Activated T-cell treated with anti-CD3 and anti-CD28 coated beads, Interleukin-2, amount 50 U/mL, for 24 hours (primary cell): ENCODE measurements at places on chromosomes 6 and 20.

DNA sequence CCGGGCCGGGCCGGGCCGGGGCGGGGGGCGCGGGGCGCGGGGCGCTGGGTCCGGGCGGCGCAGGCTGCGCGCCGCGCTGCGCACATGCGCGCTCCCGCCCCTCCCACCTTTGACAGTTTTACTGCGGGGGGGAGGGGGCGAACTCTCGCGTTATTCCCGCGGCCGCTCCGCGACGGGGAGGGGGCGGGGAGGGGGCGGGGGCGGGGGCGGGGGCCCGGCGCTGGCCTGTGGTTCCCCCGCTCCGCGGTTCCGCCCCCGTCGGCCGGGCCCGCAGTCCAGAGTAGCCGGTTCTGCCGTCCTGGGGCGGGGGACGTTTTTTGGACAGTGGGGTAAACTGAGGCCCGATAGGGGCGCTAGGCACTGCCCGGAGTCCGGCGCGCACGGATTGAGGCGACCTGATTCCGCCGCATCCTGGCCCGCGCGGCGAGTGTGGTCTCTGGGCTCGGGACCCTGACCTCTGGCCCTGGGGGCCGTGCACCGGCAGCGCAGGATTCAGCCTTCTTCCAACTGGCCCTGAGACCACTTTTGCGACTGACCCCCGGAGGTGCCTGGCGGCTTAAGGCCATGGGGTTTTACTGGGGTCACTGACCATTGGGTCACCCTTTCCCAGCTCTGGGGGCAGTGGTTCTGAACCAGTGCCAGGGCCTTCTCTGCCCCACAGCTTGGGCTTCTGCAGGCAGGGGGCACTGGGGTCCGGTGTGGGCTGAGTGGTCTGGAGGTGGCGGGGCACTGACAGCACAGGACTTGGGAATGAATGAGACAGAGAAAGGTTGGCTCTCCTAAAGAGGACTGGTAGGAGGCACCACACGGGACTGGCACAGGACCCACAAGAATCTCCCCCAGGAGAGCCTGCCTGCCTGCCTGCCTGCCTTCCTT is at the start of gene ZNF512B:
Gene ZNF512B, minus strand, starts transcription at position 93 of the 876 bp plus-strand sequence. CDS start 1,980 bp downstream, outside the sequence.
- peak; percentile 76 for DNase-seq

DNA sequence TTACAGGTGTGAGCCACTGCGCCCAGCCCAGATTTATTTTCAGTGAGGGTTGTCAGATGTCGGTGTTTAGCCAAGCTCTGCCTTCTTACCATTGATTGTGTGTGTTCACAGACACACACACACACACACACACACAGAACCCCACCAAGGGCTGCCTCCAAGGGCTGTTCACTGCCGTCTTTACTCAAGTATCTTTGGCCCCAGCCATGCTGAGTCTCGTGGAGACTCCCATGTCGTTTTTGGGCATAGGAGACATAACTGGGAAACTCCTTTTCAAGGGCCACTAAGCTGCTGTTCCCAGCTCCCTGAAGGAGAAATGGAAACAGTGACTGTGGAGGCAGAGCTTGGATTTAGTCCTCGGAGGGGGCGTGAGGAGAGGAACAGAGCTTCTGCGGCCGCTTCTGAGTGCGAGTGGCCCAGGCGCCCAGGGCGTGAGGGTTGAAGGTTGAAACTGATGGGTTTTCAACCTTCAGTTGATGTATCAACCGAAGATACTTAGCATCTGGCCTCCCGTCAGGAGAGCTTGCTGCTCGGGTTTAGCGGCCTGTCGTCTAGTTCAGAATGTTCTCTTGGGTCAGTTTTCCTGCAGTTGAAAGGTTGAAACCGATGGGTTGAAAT is 243.6 kb downstream of the TTLL2 start:
- no peak for DNase-seq

GRCh38 chr20:5364997-5365597 is 48.3 kb upstream of the PROKR2 start:
- DNase-seq: no peak

DNA sequence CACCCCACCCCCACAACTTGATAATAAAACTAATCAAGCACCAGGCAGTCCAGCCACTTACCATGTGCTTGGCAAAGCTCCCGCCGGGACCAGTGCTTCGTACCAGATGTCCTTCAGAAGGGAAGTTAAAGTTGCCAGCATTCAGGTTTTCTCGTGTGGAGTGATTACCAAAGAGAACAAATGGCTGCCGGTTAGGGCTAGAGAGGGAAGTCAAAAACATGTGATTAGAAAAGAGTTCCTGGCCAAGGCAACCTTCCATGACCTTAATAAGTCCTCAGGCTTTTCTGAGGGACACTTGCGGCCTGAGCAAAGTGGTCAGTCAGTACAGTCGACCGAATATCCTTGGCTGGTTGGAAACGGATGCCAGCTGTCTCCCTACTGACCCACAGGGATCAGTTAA is 67.0 kb downstream of the DNAAF9 start:
- DNase-seq: no peak

- no peak for DNase-seq
These were observed 122.6 kb downstream of the PRND start for GRCh38 chr20:4844325-4844724.
